NCI-H2029 (cell line): ENCODE measurements at places on chromosomes 1 and 21.

GRCh38 chr1:58395355-58395754, 151.2 kb downstream of the OMA1 start:
- DNase-seq = no peak

DNA sequence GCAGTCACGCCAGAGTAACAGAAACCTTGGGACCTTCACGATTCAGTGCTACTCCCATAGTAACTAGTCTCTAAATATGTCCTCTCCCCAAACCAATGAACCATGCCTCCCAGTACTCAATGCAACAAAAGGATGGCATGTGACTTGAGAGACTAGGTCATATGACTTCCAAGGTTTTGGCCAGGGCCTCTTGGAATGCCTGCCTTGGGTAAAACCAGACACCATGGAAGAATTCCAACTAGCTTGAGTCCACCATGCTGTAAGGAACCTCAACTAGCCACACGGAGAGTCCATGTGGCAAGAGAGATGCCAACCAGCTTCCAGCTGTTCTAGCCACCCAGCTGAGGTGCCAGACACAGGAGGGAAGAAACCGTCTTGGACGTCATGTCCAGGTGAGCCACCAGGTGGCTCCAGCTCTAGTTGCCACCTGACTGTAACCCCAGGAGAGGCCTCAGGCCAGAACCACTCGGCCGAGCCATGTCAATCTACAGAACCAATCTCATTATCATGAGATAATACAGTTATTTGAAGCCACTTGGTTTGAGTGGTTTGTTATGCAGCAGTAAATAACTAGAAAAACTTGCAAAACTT, 115.0 kb downstream of the SYF2 start:
- no peak for DNase-seq

- no peak for DNase-seq
Measured at GRCh38 chr21:15999741-16000140, 270.0 kb downstream of the USP25 start.

- DNase-seq = no peak
Measured at GRCh38 chr1:35882586-35882944, 444 bp upstream of the AGO1 start.

GRCh38 chr1:18743233-18743632, 112.6 kb downstream of the PAX7 start:
- DNase-seq = no peak

- DNase-seq = no peak
Measured at GRCh38 chr1:246063013-246063616, 444.0 kb downstream of the SMYD3 start.

DNA sequence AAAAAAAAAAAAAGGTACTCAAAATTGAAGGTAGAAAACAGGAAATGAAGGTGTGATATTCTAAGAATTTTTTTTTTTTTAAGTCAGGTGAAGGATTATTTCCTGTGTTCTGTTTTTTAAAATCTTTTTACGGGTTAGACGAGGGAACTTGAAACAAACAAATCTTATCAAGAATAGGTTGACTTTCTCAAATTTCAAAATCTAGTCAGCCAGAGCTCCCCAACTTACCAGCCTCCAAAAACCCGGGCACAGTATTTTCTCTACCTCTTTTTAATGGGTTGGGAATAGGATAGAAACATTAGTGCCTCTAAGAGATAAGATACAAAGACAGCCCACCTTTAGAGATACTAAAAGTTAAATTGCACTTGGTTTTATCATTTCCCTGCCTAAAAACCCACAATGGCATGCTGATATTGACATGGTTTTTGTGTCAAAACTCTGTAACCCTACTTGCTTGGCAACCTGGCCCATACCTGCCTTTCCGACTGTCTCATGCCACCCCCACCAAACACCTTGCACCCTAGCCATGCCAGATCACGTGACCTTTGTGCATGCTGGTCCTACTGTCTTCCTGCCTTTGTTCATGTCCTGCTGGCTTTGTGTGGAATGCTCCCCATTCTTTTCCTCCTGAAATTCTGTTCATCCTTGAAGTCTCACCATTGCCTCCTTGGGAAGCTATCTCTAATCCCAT, 4.2 kb downstream of the RCAN3 start:
- DNase-seq = no peak

DNA sequence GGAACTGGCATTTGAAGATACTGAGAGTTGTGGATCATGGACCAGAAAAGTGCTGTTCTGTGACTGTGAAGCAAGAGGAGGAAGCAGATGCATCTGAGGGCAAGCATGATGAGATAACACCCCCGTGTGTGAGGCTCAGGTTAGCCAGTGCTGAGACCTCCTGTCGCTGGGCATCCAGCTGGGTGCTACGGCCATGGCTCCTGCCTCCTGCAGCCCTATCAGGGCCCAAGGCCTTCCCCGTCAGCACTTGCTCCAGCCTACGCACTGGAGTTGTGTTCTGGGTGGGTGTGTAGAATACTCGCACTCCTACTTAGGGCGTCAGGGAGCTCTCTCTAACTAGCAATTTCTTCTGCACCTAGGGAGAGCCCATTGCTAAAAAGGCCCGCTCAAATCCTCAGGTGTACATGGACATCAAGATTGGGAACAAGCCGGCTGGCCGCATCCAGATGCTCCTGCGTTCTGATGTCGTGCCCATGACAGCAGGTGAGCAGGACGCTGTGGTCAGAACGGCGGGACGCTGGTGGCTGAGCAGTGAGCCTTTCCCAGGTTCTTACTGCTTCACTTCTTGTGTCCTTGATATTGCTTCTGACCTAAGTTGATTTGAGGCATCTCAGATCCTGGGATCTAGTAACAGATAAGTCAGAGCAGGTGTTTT, 6.5 kb downstream of the PPIE start:
- no peak for DNase-seq

GRCh38 chr1:223189903-223190724, 47.1 kb upstream of the TLR5 start:
- DNase-seq = no peak

- DNase-seq = no peak
Measured at GRCh38 chr1:16076031-16076864, 2.8 kb upstream of the FAM131C start.

DNA sequence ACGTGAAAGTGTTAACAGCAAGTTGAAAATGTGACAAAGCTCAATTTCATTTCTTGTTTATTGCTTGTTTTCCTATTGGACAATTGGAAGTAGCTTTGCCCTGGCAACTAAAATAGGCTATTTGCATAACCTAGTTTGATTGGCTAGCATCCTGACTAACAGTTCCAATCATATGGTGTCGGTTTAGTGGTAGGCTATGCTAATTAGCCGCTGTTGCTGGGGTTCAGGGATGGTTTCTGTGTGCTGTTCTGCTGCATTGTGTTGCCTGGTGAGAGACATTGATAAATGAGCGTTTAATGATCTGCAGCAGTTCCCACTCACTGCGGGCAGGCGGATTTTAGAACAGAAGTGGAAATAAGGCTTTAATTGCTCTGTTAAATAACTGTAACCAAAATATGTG, 68.5 kb downstream of the DYRK1A start:
- no peak for DNase-seq

DNA sequence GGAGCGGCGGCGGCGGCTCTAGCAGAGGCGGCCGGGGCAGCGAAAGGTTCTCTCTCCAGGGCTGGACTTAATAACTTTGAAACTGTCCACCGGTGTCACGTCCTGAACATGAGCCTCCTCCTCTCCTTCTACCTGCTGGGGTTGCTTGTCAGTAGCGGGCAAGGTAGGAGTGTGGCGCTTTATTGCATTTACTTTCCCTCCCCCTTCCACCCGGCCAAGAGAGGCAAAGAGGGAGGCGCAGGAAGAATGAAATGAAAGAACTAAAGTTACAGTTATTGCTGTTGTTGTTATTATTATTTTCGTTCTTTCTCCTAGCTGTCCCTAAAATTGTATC, 214 bp downstream of the NCAM2 start:
- no peak for DNase-seq

- DNase-seq = no peak
Measured at GRCh38 chr1:116457946-116458604, 85.0 kb downstream of the ATP1A1 start.
